ENCODE measurements at places on chromosomes 2 and 18.

- DNase-seq, result no peak
These were observed 5.2 kb upstream of the C18orf63 start for GRCh38 chr18:74310411-74310810.

- DNase-seq, result no peak
These were observed 28.8 kb upstream of the TMEM37 start for GRCh38 chr2:119402645-119403560.

- no peak for DNase-seq
These were observed 282.9 kb upstream of the SLC8A1 start for GRCh38 chr2:40734797-40735196.

- no peak for DNase-seq
These were observed 122.6 kb upstream of the XPO1 start for GRCh38 chr2:61660511-61661388.

DNA sequence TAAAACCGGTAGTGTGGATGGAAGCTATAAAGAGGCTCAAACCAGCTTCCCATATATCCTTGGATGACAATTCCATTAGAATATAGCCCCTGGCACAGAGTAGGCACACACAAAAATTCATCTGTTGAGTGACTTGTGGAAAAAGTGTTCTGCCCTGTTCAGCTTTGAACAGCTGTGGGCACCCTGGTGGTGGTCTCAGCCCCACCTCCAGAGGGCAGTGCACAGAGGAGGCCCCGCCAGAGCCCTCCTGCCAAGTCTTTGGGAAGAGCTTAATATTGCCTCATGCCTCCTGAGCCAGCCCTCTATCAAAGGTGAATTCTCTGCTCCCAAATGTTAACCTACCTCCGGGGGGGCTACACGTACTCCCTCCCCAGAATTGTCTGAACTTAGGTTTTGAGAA is 30.4 kb downstream of the EPAS1 start:
- no peak for DNase-seq

- DNase-seq, result no peak
These were observed 9.8 kb upstream of the MGAT5 start for GRCh38 chr2:134244086-134244485.

GRCh38 chr2:122795763-122796162 is 1040.3 kb downstream of the TSN start:
- no peak for DNase-seq

DNA sequence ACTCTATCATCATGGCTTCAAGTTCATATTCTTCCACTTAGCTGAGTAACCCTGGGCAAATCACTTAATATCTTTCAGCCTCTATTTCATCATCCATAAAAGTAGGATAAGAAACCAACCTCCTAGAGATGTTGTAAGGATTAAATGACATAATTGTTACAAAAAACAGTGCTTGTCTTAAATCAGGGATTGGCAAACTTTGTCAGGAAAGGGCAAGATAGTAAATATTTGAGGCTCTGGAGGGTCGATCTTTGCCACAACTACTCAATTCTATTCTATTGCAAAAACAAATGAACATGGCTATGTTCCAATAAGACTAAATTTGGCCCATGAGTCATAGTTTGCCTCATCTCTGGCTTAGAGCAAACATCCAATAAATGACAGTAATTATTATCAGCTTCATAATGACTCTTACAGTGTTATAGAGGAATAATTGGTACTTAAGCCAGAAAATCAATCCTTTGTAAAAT is 184.7 kb downstream of the SATB2 start:
- DNase-seq, result peak; percentile 37

GRCh38 chr2:28439763-28440162 is 47.1 kb downstream of the FOSL2 start:
- no peak for DNase-seq

DNA sequence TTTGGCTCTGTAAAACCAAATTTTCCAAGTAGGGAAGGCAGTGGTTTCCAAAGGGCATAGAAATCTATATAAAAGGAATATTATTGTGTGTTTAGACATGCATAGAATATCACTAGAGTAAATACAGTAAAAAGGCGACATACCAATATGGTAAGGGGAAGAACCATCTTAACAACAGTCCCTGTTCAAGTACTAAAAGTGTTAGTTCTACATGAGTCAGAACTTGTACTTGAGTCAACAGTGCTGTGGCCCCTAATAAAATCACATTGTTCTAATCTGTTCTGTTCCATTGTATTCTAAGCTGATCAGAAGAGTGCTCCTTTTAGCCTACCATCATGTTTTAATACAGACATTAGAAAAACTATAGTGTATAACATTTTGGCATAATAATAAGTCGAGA is 36.1 kb upstream of the TNFRSF11A start:
- DNase-seq, result no peak

- DNase-seq, result peak; percentile 7
These were observed 4.4 kb upstream of the RMC1 start for GRCh38 chr18:23498877-23499276.

DNA sequence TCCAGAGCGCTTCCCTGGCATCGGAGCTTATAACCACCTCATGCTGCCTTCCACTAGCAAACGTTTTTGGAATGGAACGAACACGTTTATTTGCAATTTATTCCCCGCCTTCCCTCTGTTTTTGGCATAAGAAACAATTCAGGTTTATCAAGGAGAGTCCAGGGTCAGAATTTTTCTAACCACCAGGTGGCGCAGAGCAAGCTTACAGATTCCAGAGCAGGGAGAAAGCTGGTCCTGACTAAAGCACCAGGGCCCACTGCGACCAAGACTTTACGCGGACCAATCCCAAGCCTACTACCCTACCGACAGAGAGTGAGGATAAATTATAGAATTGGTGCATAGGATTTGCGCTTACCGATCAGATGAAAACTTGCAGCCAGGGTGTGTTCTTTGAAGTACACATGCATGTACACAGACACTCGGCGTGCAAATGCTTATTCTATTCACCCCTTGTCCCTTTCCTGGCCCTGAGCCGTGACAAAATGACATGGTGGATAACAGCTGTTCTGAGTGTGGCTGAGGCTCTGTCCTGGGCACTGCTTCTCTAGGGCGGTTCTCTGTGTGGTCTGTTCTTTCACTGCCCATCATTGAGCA is 34.7 kb downstream of the NAPG start:
- DNase-seq, result no peak

GRCh38 chr2:18987592-18988073 is 370.8 kb downstream of the OSR1 start:
- no peak for DNase-seq

DNA sequence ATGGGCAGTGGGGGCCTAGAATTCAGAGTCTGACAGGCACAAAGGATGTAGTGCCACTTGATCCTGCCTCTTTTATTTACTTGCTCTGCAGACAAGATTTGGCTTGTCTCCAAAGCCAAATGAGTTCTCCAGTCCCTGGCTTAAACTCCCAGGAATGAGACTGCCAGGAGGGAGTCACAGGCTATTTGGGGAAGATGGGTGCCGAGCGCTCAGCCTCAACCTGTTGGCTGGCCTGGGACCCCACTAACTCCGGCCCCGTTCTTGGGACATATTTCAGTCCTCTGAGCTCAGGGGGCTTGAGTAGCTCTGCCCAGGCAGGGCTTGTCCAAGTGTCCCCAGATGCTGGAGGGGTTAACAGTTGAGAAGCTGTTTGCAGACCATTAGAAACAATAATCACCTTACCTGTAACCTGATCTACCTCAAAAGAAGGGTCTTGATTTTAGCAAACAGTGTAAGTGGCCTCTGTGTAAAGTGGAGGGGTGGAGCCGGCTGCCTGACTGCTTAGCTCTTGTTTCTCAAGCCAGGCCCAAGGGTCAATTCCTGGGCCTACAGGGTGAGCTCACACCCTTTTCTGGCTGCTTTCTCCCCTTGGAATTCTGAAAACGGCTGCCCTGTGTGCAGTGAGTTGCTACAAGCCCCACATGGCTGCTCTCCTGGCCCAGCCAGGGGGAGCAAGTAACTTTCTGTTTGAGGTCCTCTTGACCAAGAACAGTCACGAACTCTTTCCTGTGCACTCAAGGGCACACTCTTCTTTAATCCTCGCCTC is 27.1 kb upstream of the FZD5 start:
- no peak for DNase-seq

GRCh38 chr2:240877460-240878340 is 9.1 kb downstream of the AGXT start:
- no peak for DNase-seq

- no peak for DNase-seq
These were observed 97.2 kb downstream of the AGPS start for GRCh38 chr2:177489719-177490301.

- no peak for DNase-seq
These were observed 76.4 kb upstream of the ZNG1B start for GRCh38 chr2:113361051-113361450.

DNA sequence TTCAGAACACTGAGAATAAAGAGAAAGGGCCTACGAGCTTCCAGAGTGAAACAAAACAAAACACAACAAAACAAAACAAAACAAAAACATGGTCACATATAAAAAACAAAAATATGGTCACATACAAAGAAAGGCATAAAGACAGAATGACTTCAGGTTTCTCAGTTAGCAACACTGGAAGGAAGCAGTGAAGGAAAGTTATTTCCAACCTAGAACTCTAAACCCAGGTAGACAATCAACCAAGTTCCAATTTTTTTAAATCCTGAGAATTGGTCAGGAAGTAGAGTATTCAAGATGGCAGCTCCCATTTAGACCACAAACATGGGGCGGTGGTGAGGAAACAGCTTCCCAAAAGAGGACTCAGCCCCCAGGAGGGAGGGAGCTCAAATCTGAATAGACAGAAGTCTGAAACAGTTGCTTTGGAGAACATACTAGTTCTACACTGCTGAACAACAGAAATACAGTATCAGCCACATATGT is 9.1 kb downstream of the DRC1 start:
- no peak for DNase-seq

GRCh38 chr2:130829015-130829414 is 7.7 kb upstream of the ARHGEF4 start:
- DNase-seq, result no peak

Data from SIG-M5 (cell line).